CD14-positive monocyte (primary cell): ENCODE measurements at places on chromosomes 5 and 9.

DNA sequence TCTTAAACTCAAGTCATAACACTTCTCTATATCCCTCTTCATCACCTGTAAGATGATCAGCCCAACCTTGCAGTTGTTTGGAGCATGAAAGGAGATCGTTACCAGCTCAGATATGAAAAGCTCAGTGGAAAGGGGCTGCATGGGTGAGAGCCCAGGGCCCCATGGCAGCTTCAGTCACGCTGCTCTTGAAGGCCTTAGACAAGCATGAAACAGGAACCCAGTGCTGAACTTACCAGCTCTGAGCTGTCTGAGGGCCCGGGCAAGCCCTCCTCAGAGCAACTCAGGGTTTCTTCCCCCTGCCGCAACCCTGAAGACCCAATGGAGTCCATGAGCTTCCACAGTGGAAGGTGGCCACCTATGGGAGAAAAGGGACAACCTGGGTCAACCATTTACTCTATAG, 3.3 kb downstream of the HK3 start:
- DNase-seq, result no peak

GRCh38 chr5:14917719-14918118, 46.1 kb upstream of the ANKH start:
- no peak for DNase-seq

DNA sequence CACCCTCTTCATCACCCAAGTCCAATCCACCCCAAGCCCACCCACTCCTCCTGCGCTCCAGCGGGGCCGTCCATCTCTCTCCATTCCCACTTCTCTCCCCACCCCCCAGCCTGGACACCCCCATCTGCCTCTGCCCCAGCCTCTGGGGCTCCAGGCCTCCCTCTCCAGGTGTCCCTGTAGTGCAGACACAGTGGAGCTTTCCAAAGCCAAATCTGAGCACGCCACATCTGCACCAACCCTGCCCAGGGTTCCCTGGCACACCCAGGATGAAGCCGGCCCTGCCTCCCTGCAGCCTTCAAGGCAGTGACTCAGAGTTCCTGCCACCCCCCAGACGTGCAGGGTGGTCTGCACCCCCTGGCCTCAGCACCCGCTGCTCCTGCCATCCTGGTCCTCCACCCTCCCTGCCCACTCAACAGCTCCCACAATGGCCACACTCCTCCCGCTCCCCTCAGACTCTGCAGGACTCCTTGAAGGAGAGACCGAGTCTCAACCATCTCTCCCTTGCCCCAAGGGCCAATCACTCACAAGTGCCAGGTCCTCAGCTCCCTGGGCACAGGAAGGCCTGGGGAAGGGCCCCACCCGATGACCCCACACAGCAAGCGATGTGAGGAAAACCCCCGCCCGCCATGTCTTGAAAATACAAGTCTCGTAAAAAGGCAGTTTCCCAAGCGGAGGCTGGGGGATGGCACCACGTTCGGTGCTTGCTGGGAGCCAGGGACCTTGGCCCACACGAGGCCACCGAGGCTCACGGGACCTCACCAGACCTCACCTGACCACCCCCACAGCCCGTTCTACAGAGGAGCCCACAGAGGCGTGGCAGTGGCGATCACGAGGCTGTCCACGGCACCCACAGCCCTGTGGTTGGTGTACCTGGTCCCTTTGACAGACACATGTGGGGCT, 22.2 kb downstream of the VAV2 start:
- no peak for DNase-seq

GRCh38 chr5:36388288-36388687, 86.6 kb upstream of the RANBP3L start:
- no peak for DNase-seq

DNA sequence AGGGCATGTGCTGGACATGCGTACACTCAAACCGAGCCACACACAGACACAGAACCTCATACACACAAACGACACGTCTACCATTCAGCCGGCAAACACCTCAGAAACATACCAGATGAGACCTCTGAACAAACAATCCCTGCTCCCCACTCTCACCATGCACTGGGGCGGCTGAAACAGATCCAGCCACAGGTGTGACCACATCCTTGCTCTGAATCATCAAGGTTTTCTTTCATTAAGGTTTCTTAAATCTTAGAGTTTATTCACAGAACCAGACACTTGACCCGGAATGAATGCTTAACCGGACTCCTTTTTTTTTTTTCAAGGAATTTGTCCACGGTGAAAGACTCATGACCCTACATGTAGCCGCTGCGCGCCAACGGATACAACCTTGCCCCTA, 26.2 kb downstream of the TERT start:
- no peak for DNase-seq

GRCh38 chr9:2676466-2676865, 40.8 kb upstream of the KCNV2 start:
- DNase-seq, result no peak

- DNase-seq, result peak; percentile 35
Measured at GRCh38 chr9:38160613-38161215, 91.7 kb upstream of the SHB start.

GRCh38 chr9:71648453-71648852, 119.9 kb downstream of the CEMIP2 start:
- DNase-seq, result no peak

DNA sequence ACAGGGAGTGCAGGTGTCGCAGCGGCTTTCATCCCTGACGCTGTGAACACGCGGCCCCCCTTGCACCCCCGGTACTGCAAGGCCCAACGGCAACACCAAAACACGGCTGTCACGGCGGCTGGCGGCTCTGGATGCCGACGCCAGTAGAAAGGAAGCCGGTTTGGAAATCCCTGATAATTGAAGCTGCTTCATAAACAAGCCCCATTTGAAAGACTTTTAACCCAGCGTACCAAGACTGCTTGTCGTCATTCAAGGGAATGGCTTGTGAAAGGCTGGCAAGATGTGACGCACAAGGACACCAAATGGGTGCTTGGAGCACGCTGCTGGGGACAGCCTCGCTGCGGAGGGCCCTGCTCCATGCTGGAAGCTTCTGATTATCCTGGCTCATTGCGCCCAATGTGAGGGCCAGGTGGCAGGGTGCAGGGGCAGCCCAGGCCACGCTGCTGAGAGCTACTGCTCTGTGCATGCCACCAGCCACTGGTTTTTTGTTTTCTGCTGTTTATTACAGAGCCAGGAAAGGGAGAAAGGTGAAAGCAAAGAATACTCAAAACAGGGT, 63.1 kb downstream of the GTF3C4 start:
- DNase-seq, result no peak

DNA sequence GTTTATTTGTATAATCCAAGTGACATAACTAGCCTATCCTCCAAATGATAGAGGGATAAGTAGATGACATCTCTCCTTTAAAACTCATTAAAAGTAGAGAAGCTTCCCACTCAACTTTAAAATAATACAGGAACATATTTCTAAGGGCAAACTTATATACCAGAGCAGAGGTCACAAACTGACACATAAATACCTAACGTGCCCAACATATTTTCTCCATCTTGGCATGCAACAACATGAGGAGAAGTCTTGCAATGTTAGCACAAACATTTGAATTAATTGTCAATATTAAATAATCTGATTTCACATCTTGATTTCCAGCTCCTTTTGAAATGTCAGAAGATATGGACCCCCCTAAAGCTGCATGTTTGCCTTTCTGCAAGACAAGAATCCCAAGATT, 335.0 kb downstream of the DEPDC1B start:
- DNase-seq, result no peak

GRCh38 chr9:126862104-126862761, 1.8 kb downstream of the ZBTB34 start:
- DNase-seq, result peak; percentile 58

DNA sequence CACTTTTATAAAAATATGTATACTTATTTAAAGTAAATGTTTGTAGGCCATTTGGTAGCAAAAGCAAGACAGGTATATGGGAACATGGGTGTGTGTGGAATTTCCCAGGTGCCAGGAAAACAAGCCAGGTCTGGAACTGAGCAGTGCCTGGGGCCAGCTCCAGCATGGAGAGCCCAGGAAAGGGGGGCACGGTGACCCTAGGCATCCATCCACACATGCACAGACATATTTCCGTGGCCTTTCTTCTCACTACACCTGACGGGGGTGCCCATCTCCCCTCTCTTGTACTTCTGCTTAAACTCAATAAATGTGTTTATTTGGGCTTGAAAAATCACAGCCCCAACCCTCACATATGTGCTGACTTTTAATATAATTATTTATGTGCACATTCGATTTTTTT, 31.2 kb upstream of the CXCL14 start:
- no peak for DNase-seq

GRCh38 chr5:10440367-10440990, 1.2 kb upstream of the ROPN1L start:
- no peak for DNase-seq
